Effector CD4-positive, alpha-beta T cell (primary cell): ENCODE measurements at places on chromosomes 2 and 18.
A peak's percentile ranks its signal among the peaks of the same experiment; 100 is the strongest.

GRCh38 chr18:41113885-41114482, 841.0 kb upstream of the PIK3C3 start:
- DNase-seq: no peak

- DNase-seq: no peak
Observed at GRCh38 chr2:4356541-4356940, 653.2 kb downstream of the DCDC2C start.

- no peak for DNase-seq
Observed at GRCh38 chr2:20491739-20492531, 45.1 kb downstream of the RHOB start.

GRCh38 chr2:226673314-226673723, 126.3 kb downstream of the IRS1 start:
- no peak for DNase-seq

GRCh38 chr2:67259556-67260342, 137.4 kb upstream of the ETAA1 start:
- DNase-seq: no peak

DNA sequence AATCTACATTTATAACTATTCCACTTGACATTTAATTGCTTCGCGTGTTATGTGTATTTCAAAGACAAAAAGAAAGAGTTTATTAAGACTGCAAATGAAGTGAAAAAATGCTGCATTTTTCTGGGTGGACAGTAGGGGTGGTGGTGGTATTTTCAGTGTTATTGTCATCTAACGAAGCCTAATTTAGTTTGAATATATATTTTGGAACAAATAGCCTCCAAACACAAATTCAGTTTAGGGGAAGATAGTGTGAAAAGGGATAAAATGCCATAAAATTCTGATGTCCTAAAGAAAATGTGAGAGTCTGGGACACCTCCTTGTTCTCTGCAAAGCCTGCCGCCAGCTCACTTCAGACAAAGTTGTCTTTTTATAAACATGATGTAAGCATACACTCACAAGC, 425.1 kb downstream of the NRXN1 start:
- DNase-seq: no peak

DNA sequence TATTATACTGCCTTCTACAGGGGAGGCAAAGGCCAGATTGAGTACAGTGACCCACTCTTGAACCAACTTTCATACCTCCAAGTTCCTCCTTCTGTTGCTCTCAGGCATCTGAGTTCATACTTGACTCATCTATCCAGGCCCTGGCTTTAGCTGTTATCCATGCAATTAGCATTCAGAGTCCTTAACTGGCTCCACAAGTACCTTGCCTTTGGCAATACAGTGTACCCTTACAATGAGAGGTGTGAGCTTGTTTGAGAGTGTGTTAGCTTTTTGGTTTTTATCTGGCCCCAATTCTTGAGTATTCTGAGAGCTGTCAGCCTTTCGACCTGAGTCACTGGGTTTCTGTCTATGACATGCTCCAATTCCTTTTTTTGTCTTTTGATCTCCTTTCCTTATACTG, 60.2 kb downstream of the EHD3 start:
- DNase-seq: no peak

- DNase-seq: no peak
Observed at GRCh38 chr18:27276479-27276878, 91.4 kb upstream of the CHST9 start.

DNA sequence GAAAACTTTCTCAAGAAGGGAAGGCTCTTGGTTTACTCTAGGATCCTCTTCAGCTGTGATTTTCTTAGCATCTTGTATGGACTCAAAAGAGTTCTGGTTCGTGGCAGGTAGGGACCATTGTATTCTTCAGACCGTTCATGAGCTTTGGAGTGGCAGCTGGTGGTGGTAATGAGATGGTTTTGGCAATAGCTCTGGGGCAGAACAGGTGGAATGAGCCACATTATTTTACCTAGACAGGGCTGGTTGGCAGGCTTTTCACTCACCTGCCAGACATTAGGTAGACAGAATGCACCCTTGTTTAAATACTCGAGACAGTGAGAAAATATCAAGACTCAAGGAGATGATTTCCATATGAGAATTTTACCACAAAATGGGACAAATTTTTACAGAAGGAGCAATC, 26.2 kb upstream of the MGAT5 start:
- DNase-seq: no peak

- peak; percentile 69 for DNase-seq
Observed at GRCh38 chr2:143259368-143259958, 130.2 kb downstream of the ARHGAP15 start.

DNA sequence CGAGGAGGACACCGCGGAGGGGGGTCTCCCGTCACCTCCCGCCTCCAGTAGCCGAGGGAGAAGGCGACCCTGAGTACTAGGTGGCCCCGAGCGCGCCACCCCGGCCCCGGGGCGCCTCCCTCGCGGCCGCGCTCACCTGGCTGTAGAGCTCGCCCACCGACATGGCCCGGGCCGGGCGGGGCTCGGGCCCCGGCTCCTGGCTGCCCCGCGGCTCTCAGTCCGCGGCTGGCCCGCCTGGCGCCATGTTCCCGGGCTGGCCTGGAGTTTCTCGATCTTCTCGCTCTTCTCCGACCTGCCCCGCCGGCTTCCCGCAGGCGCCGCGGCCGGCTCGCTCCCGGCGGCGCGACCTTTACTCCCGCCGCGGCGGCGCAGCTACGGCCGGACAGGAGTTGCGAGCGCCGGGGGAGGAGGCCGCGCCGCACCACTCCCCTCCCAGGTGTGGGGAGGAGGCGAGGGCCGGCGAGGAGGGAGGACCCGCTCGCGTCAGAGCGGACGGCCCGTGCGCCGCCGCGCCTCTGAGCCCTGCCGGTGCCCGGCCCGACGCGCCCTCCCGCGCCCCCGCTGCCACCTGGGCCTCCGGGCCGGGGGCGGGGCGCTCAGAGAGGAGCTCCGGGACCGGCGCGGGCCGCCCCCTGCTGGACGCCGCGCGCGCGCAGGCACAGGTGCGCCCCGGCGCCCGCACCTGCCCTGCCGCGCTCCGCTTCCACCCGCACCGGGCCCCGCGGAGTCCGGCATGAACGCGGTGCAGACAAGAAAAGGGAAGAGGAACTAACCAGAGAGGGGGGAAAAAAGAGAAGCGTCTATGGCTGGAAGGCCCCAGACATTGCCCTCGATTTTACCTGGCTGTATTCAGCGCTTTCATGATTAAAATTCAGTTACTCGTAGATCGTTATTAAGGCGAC, at the start of gene MYO5B:
TSS of gene MYO5B (minus strand) at position 517 of the 902 bp plus-strand sequence. CDS start at position 163, 354 bp downstream.
- peak; percentile 7 for DNase-seq

- no peak for DNase-seq
Observed at GRCh38 chr2:191128172-191128910, 22.5 kb downstream of the STAT4 start.

DNA sequence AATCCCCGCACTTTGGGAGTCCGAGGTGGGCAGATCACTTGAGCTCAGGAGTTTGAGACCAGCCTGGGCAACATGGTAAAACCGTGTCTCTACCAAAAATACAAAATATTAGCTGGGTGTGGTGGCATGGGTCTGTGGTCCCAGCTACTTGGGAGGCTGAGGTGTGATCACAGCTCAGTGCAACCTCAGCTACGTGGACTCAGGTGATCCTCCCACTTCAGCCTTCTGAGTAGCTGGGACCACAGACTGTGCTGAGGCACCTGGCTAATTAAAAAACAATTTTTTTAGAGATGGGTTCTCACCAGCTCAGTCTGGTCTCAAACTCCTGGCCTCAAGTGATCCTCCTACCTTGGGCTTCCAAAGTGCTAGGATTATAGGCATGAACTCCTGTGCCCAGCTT, 23.4 kb downstream of the ANKRD12 start:
- no peak for DNase-seq

DNA sequence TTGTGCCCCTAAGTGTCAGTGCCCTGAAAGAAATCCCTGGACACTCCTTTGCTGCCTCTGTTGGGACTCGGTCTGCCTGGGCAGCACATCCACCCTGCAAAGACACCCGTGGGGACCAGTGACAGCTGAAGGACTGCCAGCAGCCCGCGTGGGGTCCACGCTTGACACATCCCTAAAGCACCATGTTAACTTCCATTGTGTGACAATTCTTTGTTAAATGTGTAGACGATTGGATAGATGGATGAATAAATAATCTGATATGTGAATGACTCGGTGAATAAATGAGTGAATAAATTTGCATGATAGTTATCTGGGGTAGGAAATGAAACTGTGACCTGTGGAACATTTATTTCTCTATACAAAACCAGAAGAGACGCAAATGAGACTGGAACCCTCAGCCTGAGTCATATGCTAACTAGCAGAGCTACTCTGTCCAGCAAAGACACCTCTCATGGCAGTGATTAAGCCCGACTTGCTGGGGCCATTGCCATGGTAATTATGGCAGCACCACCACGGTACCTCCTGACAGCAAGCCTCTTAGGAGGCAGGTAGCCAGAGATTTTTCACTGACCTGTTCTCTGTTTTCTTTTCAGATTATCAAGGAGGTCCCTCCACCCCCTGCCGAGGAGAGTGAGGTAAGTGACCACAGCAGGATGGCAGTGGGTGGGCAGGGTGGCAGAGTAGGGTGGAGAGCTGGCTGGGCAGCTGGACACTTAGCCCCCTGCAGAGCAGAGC, 156.8 kb downstream of the ANTXR1 start:
- DNase-seq: no peak

- DNase-seq: no peak
Observed at GRCh38 chr18:9454061-9454703, 21.1 kb upstream of the RALBP1 start.

GRCh38 chr2:103167599-103167998, 405.8 kb downstream of the TMEM182 start:
- DNase-seq: no peak

GRCh38 chr2:96618596-96619283, 19.4 kb downstream of the KANSL3 start:
- no peak for DNase-seq

DNA sequence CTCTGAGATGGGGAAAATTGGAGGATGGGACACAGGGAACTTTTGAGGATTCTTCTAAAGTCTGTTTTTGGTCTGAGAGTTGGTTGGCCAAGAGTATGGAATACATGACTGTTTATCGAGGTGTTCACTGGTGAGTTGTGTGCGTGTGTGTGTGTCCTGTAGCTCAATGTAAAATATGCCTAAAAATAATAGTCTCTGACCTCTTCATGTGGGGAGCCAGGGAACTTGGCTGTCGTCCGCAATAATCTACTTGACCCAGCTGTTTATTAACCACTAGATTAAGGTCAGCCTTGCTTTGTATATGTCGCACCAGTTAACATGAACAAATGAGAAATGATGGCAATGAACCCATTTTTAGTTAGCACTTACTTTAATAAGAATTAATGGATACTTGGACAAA, 177.5 kb upstream of the TPO start:
- DNase-seq: no peak

DNA sequence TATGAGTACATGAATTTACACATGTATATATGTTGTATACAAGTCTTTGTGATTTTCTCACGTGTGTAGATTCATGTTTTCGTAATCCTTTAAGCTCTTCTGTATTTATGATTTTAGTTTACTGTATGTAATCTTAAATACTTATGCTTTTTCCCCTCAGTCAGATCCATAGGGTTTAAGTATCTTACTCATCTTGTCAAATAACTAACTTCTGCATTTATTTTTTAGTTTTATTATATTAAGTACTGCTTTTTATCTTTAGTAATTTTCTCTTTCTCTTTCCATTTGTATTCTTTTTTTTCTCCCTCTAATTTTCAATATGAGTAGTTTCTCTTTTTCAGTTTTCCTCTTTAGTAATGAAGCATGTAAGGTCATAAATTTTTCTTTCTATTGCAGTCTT, 179.4 kb downstream of the LCLAT1 start:
- DNase-seq: no peak

DNA sequence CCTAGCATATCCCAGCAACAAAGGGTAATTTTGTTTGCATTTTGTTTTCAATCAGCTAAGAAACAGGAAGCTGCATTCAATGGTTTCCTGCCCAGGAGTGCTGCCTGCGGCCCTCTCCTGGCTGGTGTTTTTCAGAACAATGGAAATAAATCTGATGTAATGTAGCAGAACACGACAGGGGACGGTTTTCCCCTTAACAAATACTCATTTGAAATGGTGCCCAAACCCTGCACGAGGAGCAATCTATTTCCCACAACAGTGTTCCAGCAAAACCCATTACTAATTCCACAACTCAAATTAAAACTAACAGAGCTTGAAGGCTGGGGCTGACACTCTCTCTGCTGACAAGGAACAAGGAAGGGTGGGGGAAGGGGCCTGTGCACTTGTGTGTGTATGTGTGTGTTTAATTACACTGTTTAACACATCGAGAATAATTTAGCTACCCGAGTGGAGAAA, 8.7 kb downstream of the CAPN13 start:
- DNase-seq: no peak

DNA sequence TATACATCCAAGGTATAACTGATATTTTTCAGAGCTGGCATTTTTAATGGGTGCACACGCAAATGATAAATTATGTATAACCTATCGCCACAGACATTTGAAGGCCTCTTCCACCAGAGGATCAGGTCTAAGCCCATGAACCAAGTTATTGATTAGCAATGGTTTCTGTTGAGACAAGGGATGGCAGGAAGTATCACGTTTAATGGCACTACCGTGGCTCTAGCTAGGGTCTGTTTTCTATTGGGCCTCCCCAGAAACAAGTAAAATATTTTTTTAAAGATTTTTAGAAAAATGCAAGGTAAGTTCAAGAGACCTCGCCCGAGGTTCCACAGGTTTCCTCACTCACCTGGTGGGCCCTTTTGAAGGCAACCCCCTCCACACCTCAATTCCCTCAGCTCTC, 667 bp downstream of the GFPT1 start:
- no peak for DNase-seq

- no peak for DNase-seq
Observed at GRCh38 chr18:31439807-31440325, 7.7 kb upstream of the DSG3 start.

DNA sequence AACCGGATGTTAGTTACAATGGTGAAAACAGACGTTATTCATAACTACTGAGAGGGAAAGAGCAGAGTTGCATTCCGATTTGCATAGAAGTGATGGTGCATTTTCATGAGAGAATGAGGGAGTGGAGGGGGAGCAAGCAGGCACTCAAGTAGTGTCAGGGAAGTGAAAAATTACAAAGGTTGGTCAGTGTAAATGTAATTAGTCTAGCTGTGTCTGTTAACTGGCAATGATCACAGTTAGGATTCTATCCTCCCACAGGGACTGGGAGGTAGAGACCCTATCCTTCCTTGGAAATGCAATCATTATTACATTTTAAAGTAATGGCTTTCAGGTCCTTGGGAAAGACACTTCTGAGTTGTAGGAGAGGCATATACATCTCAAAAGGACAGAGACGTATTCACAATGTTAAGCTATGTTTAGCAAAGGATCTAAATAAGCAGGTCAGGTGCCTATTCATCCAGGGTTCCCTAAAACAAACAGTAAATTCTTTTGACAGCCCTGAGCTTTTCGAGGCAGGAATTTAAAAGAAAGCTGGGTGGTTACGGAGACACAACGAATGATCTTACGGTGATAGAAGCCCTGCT, 1671.8 kb upstream of the DDX18 start:
- DNase-seq: no peak

GRCh38 chr2:114160263-114160981, 270.5 kb downstream of the ACTR3 start:
- no peak for DNase-seq

DNA sequence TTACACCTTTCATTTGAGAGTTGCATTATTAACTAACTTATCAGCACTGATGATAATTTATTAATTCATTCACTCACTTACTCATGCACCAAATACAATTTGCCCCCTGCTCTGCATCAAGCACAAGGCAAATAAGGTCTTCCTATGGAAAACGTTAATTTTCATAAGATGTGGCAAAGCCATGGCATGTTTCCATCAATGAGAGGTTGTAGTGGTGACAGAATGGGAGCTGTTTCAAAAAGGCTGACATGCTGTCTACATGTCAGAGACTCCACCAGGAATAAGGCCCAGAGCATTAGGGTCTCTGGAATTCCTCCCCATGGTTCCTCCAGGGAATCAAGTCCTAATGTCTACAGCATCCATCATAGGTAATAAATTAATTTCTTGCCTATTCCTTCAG, 978.8 kb downstream of the TMEM182 start:
- no peak for DNase-seq
